Globus pallidus (tissue), 1 donor: ENCODE measurements at places on chromosomes 7 and 10.
A peak's percentile ranks its signal among the peaks of the same experiment; 100 is the strongest.

GRCh38 chr10:71911296-71911953 is 52.8 kb upstream of the CHST3 start:
- no peak for DNase-seq

GRCh38 chr10:124493214-124493882 is 31.7 kb downstream of the LHPP start:
- no peak for DNase-seq

DNA sequence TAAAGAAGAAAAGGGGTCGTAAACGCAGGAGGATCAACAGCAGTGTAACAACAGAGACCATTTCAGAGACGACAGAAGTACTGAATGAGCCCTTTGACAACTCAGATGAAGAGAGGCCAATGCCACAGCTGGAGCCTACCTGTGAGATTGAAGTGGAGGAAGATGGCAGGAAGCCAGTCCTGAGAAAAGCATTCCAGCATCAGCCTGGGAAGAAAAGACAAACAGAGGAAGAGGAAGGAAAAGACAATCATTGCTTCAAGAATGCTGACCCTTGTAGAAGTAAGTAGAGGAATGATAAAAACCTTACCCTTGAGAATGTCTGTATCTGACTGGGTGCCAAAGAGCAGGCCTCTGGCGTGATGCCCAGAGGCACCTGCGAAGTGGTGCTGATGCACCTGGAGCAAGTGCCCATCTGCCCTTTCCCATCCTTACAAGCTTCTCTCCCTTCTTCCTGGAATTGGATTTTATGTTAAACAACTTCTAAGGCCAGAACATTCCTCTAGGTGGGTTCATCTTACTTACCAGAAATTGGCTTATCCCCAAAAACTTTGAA is 86.4 kb upstream of the SAMD8 start:
- DNase-seq, result no peak

DNA sequence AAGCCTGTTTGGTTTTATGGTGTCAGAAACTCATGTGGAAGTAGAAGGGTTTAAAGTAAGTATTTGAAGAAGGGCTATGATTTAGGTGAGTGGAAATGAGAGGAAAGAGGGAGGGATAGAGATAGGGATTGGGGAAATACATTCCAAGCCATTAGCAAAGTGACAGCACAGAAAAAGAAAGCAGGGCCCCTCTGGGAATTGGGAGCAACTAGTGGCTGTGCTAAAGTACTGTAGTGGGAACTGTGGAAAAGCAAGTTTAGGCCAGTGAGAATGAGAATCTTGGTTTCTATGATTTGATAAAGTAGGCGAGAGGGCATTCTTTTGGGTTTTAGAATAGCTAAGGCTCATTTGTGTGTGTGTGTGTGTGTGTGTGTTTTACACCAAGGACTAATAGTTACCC is 5.0 kb downstream of the PRKG1 start:
- DNase-seq, result no peak

GRCh38 chr7:26593896-26594295 is 270.5 kb downstream of the SKAP2 start:
- no peak for DNase-seq

DNA sequence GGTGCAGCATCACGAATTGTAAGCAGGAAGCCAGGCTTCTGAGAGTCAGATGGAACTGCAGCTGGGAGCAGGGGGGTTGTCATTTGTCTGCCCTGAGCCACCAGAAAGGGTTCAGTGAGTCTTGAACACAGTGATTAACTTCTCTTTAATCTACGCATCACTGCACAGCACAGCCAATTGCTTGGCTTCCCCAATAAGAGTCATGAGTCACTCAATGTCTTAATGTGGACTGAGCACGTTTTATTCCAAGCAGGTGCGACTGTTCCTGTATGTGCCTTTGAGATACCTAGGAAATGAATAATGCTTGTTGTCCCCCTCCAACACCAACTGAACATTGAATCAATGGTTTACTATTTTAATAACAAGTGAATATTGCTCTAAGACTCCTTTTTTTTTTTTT is 26.0 kb upstream of the PLEKHA1 start:
- DNase-seq, result no peak

DNA sequence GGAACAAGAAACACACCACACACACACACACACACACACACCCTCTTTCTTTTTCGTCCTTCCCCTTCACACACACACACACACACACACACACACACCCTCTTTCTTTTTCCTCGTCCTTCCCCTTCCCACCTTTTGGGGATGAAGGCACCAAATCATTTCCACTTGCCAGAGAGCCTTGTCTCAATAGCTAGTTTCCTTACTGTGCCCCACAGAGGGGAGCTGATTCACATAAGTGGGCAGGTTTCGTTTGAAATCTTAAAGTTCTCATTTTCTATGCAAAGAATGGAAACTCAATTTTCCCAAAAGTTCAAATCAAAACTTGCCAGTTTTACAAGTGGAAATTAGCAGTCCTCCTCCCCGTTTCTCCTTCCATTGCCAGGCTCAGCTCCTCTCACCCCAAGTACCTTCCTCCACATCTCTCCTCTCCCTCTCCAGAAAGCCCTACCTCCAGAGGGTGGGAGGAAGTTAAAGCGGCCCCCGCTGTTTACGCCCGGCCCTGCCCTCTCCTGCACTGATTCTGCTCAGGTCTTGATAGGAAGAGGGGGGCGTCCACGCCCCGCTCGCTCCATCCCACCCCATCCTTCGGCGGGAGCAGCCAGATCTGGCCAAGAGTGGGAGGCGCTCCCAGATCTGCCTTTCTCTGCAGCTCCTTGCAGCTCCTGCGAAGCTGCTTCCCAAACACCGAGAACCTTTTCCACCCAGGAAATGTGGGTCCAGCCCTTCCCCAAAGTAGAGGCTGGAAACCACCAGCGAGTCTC is 1.3 kb downstream of the CTTNBP2 start:
- peak; percentile 64 for DNase-seq

- no peak for DNase-seq
Observed at GRCh38 chr7:47252675-47253074, 329.2 kb downstream of the TNS3 start.

GRCh38 chr10:123967626-123968243 is 76.1 kb upstream of the CPXM2 start:
- peak; percentile 46 for DNase-seq

- no peak for DNase-seq
Observed at GRCh38 chr10:119969609-119970008, 77.1 kb downstream of the SEC23IP start.

- no peak for DNase-seq
Observed at GRCh38 chr10:108049668-108050067, 885.2 kb upstream of the SORCS1 start.
